Fibroblast of villous mesenchyme (primary cell): ENCODE measurements at places on chromosomes 1 and 21.

- DNase-seq = no peak
Measured at GRCh38 chr1:51776408-51776807, 102.1 kb downstream of the NRDC start.

DNA sequence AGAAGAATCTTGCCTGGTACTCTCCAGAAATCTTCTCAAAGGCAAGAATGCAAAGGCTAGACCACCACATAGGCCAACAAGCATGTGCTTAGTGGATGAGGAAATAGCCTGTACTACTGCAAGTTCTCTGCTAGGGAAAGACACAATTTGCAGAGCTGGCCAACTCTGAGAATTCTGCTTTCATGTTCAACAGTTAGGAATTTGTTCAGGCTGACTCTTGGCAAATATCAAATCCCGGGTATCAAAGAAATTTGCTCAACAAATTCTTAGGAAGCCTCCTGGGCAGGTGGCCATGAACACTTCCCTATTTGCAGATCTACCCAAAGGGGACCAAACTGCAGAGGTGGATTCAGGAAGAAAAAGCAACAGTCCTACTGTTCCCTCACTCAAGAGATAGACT lies 15.0 kb upstream of the H3-3A start:
- DNase-seq = no peak

DNA sequence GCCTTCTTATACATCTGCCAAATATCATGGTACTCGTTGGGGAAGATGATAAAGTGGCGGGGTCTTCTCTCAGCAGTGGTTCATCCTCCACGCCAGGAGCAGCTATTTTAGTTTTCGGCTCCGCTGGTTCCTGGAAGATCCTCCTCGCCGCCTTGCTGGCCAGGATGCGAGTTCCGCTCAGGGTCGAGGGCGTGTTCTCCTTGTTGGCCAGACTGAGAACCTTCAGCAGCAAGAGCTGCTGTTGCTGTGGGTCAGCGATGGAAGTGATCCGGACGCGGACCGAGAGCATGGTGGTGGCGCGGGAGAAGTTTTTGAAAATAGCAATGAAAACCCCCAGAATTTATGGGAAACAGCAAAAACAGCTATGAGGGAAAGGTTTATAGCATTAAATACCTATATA lies 11.4 kb upstream of the CFAP126 start:
- DNase-seq = peak; percentile 52

DNA sequence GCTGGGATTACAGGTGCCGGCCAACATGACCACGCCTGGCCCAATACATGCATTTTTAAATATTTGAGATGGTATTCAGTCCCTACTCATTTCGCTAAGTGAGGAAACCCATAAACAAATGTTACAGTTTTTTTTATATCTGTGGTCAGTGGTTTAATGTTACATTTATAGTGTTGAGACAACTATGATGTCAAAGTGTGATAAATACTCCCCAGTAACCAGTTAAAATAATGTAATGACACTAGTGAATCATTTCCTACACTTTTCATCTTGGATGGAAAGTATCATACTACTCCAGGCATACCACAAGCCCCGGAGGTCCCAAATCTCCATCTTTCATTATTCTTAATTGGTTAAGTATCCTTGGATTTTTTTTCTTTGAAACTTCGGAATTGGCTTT lies 87.5 kb upstream of the KIF26B start:
- peak; percentile 50 for DNase-seq

DNA sequence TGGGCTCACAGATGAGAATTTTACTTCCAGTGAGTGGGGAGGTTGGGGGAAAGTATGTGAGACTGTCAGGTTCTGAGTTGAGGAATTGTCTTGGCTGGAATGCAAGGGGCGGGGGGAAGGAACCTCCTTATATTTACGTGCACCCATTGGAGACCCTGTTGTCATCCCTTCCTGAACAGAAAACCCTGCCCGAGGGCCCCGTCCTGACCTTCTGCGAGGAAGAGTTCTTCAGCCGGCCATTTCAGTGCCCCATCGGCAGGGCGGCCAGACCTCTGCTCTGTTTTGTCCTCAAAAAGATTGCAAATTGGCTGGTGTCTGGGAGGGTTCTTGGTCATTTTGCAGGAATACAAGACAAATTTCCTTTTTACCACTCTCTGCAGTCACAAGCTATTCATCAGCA lies 7.1 kb downstream of the KIF26B start:
- no peak for DNase-seq
